K562 (cell line): ENCODE measurements at places on chromosomes 7 and 10.

DNA sequence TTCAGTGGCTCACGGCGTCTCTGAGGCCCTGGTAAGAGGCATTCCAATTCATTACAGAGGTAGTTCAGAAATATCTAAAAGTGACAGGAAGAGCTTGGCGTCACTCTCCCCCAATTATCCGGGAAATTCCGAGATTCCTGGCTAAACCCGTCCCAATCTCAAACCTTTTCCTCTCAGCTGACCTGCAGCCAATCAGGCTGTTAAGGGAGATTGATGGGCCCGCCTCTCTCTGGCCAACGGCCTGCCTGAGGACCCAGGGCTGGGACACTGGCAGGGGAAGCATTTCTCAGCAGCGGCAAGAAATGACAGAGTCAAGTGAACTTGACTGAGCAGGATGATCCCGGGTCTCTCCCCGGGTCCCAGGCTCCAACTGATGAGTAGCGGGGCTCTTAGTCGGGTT lies 72.3 kb downstream of the EBF3 start:
- no peak for DNase-seq

- no peak for DNase-seq
Observed at GRCh38 chr10:23402856-23403255, 36.0 kb upstream of the OTUD1 start.

GRCh38 chr10:113427811-113428558 lies 124.9 kb upstream of the HABP2 start:
- no peak for DNase-seq

DNA sequence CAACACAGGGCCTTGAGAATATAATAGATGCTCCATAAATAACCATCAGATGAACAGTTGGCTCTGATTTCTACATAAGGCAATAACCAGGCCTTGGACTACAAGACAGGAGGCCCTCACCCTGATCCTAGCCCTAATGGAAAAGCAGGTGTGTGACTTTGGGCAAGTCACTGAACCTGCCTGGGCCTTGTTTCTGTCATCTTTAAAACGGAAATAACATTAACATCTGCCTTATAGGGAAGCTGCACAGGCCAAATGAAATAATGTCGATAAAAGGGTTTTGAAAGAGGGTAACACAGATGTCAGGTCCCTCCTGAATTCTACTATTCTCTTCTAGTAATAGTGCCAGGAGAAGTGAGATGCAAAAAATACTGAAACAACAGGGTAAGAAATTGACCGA lies 20.7 kb downstream of the PIK3AP1 start:
- DNase-seq, result no peak

- DNase-seq, result no peak
Observed at GRCh38 chr7:5283421-5284303, 919 bp downstream of the SLC29A4 start.

DNA sequence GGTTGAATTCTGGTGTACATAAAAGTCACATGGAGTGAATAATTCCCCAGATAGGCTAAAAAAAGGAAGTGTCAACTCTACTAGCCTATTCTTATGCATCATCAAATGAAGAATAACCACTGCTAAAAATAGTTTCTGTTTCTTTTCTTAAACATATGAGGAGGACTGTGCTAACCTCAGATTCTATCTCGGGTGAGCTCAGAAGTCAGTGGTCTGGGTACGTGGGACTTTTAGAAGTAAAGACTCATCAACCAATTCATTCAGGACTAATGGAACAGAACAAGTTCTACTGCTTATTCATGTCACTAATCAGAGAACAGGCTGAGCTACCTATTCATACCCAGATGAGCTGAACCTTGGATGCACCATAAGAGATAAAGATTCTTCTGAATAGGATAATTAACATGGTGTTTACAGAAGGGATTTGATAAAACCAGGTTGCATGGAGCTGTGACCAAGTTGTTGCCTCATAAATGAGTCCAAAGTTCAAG lies 9.5 kb upstream of the ASAH2 start:
- no peak for DNase-seq

- DNase-seq, result no peak
Observed at GRCh38 chr10:21737106-21737505, 203.1 kb downstream of the MLLT10 start.

DNA sequence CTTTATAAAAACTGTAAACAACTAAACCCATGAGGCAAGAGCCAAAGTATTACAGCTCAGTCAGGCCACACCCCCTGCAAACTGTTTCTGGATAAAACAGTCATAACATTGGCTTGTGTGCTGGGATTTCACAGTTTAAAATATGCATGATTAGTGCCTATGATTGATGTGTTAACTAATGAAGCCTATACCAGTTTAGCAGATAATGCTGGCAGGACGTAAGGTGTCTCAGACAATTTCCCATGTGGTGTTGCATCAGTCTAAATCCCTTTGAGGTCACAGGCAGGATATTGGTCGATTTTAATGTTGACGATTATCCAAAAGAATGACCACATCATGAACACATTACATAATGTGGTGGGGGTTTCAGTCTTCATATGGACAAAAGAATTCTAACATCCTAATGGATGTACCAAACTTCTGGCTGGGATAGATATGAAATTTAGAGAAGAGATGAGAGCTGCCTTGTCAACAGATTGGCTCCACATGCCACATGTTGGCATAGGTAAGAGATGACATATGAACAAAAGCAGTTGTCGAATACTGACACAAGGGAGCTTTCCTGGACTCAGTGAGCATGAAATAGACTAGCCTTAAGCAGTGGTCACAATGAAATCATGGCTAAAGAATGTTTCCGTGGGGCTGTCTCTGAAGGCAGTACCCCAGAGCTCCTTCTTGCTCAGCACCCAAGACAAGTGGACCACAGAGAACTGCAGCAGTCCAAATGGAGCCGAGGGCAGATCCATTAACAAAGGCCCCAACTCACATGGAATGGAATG lies 445.6 kb downstream of the GFRA1 start:
- no peak for DNase-seq

DNA sequence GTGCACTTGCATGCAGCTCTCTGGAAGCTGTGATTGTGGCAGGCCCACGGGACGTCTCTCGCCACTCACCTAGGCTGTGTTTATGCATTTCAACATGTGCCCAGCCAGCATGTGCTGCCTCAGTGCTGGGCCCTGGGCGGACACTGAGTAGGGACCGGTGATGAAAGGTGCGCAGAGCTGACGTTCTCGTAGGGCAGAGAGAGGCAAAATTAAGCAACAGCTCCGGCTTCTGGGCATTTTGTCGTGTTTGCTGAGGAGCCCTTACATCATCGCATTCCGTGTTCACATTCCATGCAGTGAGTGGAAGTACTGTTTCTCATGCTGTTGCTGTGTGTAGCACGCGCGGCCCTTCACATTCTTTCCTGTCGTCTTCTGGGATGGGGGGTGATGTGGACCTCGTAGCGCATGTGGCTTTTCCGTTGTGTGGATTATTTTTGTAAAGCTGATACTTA lies 50.5 kb downstream of the PRF1 start:
- no peak for DNase-seq

GRCh38 chr7:14760730-14761478 lies 141.6 kb downstream of the DGKB start:
- DNase-seq, result no peak

- DNase-seq, result no peak
Observed at GRCh38 chr7:30428246-30429155, 50.1 kb downstream of the NOD1 start.

GRCh38 chr10:80709866-80710265 lies 172.2 kb downstream of the SH2D4B start:
- DNase-seq, result peak; percentile 21

GRCh38 chr7:99473315-99473596 lies 566 bp downstream of the ZNF789 start:
- peak; percentile 79 for DNase-seq

DNA sequence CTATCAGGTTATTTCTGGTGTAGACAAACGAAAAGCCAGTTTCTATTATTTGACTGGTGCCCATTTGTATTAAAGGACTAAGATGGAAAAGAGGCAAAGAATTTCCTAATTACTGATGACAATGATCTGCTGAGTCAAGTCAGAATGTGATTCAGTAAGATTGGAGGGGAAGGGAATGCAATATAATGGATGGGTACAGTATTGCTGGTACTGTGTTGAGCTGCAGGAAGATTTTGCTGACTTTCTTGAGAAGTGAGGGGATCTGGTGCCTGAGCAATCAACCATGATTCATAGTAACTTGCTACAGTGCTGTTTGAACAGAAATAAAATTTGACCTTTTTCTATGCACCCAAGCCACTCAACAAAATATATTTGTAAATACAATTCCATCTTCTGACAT lies 139.1 kb upstream of the RHEB start:
- no peak for DNase-seq

DNA sequence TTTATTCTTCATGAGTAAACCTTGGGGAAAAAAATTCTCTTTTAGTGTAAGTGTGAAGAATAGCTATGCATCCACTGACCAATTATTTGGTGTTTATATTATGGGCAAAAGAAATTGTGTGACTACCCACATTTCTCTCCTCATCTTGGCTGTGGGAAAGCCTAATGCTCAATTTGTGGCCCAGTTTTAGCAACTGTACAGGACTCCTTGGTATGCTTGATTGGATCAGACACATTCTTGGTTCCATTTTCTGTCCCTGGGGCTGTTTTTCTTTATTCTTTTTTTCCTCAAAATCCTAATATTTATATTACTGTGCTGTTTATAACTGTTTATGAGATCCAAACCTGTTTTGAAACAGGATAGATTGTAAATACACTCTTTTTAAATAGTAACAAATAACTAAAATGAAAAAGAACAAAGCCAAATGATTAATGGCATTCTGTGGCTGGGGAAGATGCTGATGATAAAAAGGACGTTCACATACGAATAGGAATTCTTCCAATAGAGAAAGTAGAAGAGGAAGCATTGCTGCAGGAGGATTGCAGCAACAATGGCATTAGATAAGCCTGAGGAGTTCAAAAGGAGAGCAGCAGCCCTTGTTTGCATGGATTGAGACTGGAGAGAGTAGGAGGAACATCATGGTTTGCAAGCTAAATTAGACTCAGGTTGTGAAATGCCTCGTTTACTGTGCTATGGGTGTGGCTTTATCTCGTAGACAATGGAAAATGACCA lies 580.5 kb downstream of the INHBA start:
- DNase-seq, result no peak

DNA sequence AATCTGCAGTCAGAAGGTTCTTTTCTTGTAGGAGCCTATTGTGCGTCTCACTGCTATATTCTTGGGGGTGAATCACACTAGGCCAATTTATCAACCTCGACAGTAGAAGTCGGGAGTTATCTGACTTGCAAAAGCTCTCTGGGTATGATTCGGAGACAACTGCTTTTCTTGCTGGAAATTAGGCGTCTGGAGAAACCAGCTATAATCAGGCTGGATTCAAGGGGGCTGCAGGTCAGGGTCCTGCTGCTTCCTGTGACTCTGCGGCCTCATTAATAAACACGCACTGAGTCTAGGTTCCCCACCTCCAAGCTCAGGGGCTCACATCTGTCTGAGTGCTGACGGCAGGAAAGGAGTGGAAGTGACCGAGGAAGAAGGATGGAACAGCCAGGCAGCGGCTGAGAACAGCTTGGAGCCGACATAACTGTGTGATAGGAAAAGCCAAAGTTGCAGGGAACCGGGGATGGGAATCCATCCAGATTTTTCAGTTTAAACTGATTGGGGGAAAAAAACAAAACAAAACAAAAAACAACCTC lies 184.6 kb downstream of the FANK1 start:
- no peak for DNase-seq

DNA sequence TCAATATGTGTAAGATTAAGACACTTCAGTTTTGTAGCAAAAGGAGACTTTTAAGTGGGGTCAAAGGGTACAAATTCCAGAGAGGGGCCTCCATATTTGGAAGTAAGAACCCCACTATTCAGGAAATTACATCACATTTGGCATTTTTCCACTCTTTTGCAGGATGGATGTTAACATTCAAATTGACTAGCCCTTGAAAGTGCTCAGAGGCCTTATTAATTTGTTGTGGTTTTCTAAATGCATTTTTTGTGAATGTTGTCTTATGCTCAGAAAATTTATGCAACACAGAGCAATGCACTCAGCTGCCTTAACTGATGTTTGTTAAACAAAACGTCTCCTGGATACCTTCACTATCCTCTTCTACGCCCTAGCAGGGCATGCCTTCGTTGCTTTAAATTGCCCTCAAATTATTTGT lies 50.9 kb upstream of the PDLIM1 start:
- no peak for DNase-seq

- DNase-seq, result no peak
Observed at GRCh38 chr7:112784603-112785002, 5.6 kb downstream of the TMEM168 start.

GRCh38 chr7:12570168-12570533 lies 369 bp upstream of the SCIN start:
- DNase-seq, result no peak

- DNase-seq, result no peak
Observed at GRCh38 chr7:80097756-80098155, 36.9 kb upstream of the GNAI1 start.

- DNase-seq, result peak; percentile 60
Observed at GRCh38 chr10:104274762-104275721, 6.1 kb downstream of the GSTO2 start.

- no peak for DNase-seq
Observed at GRCh38 chr10:122373721-122374120, 787 bp upstream of the PLEKHA1 start.

DNA sequence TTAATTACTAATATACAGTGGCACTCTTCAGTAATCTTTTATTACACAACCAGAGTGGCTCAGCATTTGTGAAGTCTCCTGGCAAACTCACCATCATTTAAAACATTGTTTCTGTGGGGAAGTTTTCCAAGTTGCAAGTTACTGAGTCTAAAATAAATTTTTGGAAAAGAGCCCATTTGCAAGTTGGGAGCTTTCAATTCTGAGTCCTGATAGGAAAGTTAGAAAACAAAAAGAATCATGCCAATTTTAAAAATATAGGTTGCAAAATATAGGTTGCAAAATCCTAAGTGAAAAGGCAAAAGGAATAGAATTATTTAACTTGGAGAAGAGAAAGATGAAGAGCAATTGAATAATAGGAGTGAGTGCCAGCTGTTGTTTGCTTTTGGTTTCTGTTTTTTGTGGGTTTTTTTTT lies 378.8 kb upstream of the C7orf33 start:
- no peak for DNase-seq

DNA sequence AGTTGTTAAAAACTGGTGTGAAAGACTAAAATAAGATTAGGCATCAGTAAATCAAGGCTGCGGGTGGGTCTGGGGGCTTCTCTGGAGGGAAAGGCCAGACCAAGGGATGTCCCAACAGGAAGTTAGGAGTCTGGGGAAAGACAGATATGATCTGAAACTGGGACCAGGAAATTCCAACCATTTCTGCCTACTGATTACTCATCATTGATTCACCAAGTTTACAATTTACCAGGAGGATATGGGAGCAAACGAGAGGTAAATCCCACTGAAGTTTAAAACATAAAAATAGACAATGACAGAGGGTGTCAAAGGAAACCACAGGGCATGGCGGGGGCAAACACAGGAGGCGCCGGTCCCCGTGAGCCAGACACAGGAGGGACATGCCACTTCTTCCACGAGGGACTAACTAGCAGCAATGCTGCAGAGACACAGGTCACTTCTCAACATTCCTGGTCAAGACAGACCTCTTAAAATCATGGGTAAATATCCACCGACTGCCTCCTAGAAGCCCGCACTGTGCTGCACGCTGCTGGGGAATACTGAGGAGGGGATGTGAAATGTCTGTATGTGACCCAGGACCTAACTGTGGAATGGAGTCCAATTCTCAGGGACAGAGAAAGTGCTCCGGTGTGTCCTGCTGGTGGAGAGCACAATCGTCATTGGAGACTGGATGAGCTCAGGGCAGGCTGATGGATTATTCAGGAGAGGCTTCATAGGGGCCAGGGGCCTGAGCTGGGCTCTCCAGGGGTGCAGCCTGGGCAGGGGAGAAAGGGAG lies 153.4 kb upstream of the KLF14 start:
- no peak for DNase-seq

- DNase-seq, result no peak
Observed at GRCh38 chr7:51127618-51127904, 189.0 kb downstream of the COBL start.

GRCh38 chr10:99372546-99373271 lies 43.6 kb downstream of the CNNM1 start:
- DNase-seq, result no peak
